ENCODE measurements at places on chromosomes 2 and 18. TPM values are rescaled to one million over a fixed set of nuclear protein-coding genes. Genes with fewer than 3 reads are reported as not detected.

DNA sequence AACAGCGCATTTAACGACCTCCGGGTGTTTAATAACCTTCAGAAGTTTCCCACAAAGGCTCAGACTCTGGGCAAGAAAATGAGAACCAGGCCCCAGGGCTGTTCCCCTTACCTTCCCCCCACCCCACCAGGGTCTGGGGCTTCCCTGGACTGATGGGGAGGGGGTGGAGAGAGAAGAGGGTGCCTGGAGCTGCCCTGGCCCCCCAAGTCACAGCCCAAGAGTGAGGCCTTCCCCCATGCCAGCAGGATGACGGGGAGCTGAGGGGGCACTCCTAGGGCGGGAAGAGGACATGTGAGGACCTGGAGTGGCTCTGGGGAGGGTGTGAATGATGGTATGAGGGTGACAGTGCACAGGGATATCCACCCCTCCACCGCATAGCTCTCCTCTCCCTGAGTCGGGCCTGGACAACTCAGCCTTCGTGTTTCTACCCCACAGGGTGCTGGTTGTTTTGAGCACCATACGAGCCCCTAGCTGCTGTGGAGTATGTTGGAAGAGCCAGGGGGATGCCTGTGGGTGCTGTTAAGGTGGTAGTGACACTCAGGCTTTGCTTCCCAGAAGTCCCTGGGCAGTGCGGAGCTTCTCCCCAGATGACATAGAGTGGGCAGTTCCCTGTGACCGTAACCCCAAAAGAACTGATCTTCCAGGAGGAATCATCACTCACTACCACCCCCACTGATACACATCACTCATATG lies 3.9 kb downstream of the PKDCC start:
- DNase-seq: no peak

DNA sequence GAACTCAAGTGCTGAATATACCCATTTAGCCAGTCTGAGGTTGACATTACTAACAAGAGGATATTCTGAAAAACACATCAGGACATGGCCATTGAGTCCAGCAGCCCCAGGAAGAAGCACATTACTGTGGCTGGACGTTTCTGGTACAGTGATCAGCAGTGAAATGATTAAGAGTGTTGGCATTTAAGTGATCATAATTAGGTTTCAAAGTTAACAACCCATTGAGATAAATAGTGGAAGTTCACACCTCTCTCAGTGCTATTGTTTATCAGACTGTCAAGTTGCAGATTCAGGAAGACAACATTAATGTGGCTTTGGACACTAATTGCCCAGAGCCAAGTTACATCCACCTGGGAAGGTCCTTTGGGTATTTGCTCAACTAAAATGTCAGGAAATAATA lies 139.5 kb upstream of the GAREM1 start:
- no peak for DNase-seq

DNA sequence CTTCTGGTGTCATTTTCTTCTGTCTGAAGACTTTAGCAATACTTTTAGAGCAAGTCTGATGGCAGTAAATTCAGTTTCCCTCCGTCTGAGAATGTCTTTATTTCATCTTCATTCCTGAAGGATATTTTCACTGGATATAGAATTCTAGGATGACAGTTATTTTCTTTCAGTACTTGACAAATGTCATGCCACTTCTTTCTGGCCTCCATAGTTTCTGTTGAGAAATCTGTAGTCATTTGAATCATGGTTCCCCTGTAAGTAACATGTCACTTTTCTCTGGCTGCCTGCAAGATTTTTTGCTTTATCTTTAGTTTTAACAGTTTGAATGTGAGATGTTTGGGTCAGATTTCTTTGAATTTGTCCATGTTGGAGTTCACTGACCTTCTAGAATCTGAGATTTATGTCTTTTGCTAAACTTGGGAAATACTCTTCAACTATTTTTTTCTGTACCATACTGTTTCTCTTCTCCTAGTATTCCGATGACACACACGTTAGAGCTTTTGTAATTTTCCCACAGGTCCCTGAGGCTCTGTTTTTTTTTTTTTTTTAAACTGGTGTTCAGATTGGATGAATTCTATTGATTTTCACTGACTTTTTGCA lies 30.2 kb downstream of the RMND5A start:
- DNase-seq: no peak

DNA sequence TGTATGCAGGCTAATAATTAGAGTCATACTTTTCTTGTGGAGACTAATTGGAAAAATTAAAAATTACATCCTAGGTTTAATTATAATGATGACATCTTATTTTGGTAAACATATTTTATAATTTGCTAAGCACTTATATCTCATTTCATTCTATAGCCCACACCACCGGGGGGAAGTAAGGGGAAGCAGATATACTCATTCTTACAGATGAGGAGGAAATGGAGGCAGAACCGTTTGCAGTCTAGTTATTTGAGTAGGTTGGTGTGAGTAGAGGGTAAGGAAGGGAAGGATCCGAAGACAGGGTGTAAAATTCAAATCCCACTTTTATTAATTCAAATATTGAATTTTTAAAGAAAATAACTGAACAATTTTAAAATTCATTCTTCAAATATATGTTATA lies 3.7 kb downstream of the ITGAV start:
- no peak for DNase-seq

Gene RFTN2
- total RNA-seq: 7.5 TPM

Gene LYPD6B
- total RNA-seq: not detected

GRCh38 chr2:187174582-187174981 lies 273.5 kb downstream of the CALCRL start:
- no peak for DNase-seq

- no peak for DNase-seq
Observed at GRCh38 chr2:47796090-47796697, 13.2 kb downstream of the MSH6 start.

DNA sequence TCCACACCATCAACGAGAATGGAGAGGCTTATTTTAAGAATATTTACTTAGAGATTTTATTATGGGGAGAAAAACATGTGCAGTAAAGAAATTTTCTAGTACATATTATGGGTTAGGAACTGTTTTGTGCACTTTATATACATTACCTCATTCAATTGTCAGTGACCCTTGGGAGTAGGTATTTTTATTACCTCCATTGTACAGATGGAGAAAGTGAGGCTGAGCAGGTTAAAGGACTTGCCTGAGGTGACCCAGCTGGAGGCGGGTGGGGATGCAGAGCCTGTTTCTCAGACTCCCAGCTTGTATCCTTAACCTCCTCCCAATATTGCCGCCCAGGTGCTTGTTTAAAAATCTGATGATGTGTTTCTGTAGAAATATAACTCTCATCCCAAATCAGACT lies 356.7 kb downstream of the HRH4 start:
- DNase-seq: no peak

- DNase-seq: no peak
Observed at GRCh38 chr2:134621939-134622705, 96.7 kb downstream of the TMEM163 start.

Gene CHST10
- 10.5 TPM for total RNA-seq

GRCh38 chr2:159124441-159124911 lies 156.0 kb downstream of the TANC1 start:
- no peak for DNase-seq

DNA sequence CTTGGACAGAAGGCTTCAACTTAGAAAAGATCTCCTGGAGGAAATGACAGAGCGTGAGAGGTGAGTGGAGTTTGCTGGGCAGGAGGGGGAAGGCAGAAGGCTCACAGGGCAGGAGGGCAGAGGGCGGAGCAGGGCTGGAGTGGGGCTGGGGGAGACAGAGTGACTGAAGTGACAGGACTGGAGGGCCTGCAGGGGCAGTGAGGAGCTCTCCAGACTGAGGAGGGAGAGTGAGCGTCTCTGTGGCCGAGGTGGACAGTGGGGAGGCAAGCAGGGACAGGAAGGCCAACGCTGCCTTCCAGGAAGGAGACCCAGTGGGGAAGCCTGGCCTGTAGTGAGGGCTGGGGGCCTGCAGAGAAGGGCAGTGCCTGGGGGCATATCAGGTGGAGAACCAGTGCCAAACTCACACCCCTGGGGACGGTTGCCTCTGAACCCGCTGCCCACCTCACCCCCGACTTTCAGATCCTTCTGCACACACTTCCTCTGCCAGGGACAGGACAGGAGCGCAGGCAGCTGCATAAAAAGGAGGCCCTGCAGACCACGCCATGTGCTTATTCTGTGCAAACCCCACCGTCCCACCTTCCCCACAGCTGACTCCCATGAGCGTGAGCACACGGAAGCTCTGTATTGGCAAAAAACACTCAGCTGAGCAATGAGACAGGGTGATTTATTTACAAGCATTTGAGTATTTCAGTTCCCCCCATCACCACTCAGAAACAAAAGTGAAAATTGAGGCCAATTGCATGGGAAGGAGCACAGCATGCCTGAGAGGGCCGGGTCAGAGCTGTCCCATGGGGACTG lies 244.3 kb downstream of the FAM210A start:
- DNase-seq: no peak

- DNase-seq: peak; percentile 90
Observed at GRCh38 chr2:43225788-43226557, 433 bp downstream of the ZFP36L2 start.

Gene SLC40A1
- 51.0 TPM for total RNA-seq

DNA sequence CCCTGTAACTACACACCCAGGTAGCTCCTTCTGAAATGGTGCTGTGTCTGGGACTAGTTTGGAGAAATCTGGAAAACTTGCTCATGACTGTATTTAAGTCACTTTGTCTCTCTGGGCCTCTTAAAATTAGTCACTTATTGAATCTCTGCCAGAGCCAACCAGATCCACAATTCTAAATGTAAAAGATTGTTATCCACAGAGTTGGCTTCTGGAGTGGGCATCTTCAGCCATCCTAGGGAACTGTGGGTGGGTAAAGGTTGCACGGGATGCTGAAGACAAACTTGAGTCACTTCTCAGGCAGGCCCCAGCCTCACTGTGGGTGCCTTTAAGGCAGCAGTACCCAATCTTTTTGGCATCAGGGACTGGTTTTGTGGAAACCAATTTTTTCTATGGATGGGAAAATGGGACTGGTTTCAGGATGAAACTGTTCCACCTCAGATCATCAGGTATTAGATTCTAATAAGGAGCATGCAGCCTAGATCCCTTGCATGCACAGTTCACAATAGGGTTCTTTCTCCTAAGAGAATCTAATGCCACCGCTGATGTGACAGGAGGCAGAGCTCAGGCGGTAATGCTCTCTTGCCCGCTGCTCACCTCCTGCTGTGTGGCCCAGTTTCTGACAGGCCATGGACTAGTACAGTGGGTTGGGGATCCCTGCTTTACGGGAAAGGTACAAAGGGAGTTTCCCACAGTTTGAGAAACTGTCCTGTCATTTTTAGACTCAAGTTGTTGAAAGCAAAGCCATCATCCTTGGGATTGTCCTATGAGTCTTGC lies 98.3 kb upstream of the SPRED2 start:
- no peak for DNase-seq

Gene RNF125
- total RNA-seq: 5.6 TPM

Gene SLC4A1AP
- total RNA-seq: 20.6 TPM

Gene ANKRD30B
- total RNA-seq: not detected

- no peak for DNase-seq
Observed at GRCh38 chr18:80238651-80239260, 8.6 kb downstream of the PARD6G start.

DNA sequence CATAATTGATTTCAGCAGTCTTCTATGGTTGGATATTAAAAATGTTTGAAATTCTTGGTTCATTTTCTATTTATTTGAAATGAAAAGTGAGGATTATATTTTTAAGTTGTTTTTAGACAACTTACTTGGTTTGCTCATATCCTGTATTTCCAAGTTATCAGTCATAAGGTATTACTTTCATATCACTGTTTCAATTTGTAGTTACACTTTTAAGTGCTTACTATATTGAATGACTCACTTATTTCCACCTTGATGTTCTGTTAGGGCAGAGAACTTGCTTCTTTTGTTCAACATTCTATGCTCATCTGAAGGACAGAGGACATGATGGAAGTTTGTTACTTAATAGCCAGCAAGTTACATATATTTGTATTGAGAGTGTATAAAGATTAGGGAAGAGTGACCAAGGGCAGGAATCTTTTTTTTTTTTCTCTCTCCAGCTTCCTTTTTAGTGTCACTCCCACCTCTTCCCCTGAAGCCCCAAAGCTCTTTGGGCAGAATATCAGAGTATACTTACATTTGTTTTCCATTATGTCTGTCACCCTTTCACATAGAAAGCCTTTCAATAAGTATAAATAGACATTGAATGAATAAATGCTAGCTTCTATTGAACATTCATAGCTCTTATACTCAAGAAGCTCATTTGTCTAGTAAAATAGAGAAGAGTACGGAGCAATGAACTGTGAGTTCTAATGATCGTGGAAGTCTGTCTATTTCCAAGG lies 28.1 kb downstream of the PIK3C3 start:
- no peak for DNase-seq

- DNase-seq: no peak
Observed at GRCh38 chr2:154992826-154993225, 294.3 kb downstream of the KCNJ3 start.

- DNase-seq: no peak
Observed at GRCh38 chr18:35971661-35972196, 750 bp upstream of the RMP24 start.

GRCh38 chr2:218261423-218262236 lies 815 bp downstream of the GPBAR1 start:
- no peak for DNase-seq
